ENCODE measurements at places on chromosomes 2 and 18.

GRCh38 chr18:598124-598589 is 1.4 kb downstream of the CLUL1 start:
- DNase-seq: no peak

DNA sequence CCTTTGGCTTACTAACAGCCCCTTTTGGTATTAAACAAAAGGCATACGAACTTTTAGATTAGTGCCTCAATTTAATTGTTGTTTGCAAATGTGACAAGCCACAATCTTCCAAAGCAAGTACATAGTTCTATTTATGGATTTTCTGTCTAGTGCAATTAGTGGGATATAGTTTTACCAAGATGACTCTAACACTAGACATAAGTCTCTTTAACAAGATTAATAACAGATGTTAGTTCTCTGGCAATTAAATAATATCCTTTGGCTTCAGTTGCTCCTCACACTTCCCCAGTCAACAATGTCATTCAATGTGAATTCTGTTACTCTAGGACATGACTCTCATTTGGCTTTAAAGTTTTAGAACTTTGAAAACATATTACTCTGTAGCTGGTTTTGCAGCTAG is 16.7 kb upstream of the MC4R start:
- DNase-seq: no peak

DNA sequence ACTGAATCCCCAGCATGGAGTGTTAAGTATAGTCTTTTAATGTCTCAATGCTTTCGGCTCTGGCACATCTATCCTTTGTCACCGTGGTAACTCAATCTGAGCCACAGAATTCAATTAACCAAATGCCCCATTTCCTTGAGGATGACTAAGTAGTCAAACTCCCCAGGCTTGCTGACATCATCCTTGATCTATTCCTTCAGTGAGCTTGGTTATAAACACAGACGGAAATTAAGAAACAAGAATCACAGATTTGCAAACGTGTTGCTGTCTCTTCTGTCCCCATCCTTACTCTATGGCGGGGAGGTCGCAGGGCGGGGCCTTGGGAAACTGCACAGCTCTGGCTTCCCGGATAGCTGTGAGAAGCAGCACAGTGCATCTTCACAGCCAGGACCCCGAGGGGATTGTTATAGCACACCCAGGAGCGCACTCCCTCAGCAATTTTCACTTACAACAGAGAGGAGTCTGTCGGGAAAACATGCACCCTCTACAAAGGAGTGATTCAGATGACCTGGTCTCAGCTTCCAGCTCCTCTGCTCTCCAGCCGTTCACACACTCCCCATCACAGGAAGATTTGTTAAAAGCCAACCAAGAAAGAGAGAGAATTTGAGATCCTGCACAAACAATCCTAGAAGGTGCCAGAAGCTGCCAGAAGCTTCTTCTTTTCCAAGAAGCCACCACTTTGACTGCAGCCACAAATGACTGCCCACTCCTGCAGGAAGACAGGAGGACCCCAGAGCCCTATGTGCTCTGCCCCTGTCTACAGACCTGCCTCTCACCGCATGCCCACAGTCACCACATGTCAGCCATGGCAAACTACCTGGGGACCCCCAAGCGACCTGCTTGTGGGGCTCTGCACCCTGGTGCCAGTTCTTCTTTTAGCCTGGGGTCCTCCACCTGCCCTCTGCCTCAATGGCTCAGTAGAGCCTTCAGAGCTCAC is 44.9 kb upstream of the YWHAQ start:
- DNase-seq: peak; percentile 17

- no peak for DNase-seq
Observed at GRCh38 chr18:72720116-72720515, 147.7 kb downstream of the NETO1 start.

- DNase-seq: no peak
Observed at GRCh38 chr18:5541644-5542043, 2.2 kb downstream of the EPB41L3 start.

GRCh38 chr2:172804423-172804822 is 68.8 kb downstream of the RAPGEF4 start:
- no peak for DNase-seq

- no peak for DNase-seq
Observed at GRCh38 chr2:234469251-234469845, 27.5 kb downstream of the ARL4C start.

DNA sequence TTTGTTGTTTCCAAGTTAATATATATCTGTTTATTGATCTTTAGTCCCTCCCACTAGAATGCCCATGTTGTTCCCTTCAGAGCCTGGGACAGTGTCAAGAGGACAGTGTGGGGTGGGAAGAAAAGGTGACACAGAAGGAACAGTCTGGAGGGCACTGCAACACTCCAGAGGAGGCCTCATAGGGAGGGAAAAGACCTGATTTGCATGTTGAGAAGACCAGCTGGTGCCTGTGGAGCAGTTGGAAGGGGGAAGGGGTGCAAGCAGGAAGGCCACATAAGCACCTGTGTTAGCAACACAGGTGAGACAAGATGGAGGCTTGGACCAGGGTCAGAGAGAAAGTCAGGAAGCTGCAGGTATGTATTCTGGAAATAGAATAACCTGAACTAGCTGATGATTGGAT is 48.1 kb upstream of the FHOD3 start:
- DNase-seq: no peak

GRCh38 chr2:163591461-163591860 is 144.3 kb downstream of the FIGN start:
- DNase-seq: no peak

DNA sequence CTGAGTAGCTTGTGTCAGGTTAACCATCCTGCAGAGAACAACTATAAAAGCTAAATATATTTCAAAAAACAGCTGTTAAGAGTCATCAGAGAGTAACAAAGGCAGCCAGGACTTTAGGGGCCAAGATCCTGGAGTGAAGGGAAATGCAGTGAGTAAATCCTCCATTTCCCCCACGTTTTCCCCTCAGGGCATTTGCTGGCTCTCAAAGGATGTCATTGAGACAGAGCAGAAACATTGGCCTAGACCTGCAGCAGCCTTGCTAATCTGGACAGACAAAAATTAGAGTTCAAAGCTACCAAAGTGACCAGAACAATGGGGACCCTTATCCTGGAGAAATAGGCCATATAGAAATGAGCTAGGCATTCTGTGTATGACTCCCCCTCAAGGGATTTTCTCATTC is 21.1 kb upstream of the KLHL29 start:
- DNase-seq: no peak

DNA sequence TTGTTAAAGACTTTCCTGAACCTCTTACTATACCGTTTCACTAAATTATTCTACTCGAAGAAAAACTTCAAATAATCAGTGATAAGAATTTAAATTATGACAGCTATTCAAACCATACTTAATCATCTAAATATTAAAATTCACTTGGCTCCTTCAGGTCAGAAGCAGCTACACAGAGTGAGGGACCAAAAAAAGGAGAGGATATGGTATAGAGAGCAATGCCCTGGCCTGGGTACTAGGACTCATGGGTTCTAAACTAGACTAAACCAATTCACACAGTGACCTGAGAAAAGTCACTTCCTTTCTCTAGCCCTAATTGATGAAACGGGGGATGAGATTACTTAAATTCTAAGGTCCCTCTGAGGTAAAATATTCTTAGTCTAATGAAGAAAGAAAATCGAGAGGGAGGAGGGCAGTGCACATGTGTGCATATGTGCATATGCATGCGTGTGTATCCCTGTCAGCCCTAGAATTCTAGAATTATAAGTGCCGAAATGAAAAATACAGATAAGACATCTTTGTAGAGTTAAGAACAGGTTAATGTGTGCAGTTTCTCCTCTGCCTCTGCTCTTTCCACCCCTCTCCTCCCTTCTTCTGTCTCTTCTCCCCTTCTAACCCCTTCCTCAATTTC is 11.2 kb downstream of the STRN start:
- DNase-seq: no peak

GRCh38 chr2:48198371-48198770 is 292.1 kb upstream of the FBXO11 start:
- DNase-seq: no peak

DNA sequence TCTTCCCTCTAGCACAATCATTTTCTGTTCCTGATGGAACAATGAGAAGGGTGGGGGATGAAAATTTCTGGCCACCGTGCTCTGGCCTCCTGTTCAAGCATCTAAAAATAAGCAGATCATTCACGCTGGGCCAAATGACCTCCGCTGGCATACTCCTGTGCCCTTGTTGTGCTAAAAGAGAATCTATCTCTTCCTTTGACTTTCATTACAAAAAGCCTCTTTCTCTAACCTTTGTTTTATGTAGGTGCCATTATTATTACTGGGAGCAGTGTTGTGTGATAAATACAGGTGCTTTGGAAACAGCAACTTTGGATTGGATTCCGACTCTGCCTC is 44.6 kb upstream of the B3GNT2 start:
- no peak for DNase-seq

GRCh38 chr2:207501802-207502576 is 27.8 kb upstream of the CREB1 start:
- DNase-seq: no peak

Measured in anterior cingulate cortex (tissue), 58 donors.